Endothelial cell of umbilical vein (primary cell): ENCODE measurements at places on chromosomes 3 and 15. TPM values are rescaled to one million over a fixed set of nuclear protein-coding genes. Genes with fewer than 3 reads are reported as not detected.
A peak's percentile ranks its signal among the peaks of the same experiment; 100 is the strongest.

MUSTN1 gene
- 1.1 TPM in 2 replicates for polyA plus RNA-seq

ECE2 gene
- polyA plus RNA-seq, result not detected in 2 replicates

GRCh38 chr15:95669146-95669922 is 661.2 kb upstream of the NR2F2 start:
- peak; percentile 79 for DNase-seq

GRCh38 chr3:39668420-39668819 is 141.0 kb upstream of the MYRIP start:
- DNase-seq, result peak; percentile 60

IQCH gene
- polyA plus RNA-seq, result 0.16 and 0.29 TPM in 2 replicates

- DNase-seq, result no peak
These were observed 49.8 kb downstream of the DCLK3 start for GRCh38 chr3:36714343-36715086.

ANKRD34C gene
- polyA plus RNA-seq, result not detected in 2 replicates

DNA sequence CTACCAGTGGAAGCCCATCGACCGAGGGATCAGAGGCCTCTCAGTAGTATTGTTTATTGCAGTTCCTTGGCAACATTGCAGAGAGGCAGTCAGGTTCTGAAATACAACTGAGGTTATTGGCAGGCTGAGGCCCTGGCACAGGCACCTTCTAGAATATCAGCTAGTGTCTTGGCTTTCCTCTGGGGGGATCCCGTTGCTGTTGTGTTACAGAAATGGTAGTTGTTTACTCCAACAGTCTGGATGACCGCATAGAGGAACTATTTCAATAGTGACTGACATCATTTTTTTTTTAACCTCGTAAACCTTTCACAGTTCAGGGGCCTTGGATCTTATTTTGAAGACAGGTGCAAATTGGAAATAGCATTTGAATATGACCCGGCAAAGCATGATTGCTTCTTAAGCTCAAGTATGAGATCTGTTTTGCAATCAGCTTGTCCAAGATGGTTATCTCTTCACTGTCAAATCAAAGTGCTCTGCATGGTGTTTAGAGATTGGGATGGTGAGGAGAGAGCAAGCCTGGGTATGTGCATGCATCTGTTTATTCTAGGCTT is 63.9 kb downstream of the PGPEP1L start:
- no peak for DNase-seq

GRCh38 chr3:127651516-127652172 is 21.1 kb upstream of the ABTB1 start:
- DNase-seq, result no peak

ROPN1 gene
- polyA plus RNA-seq, result not detected in 2 replicates

DNA sequence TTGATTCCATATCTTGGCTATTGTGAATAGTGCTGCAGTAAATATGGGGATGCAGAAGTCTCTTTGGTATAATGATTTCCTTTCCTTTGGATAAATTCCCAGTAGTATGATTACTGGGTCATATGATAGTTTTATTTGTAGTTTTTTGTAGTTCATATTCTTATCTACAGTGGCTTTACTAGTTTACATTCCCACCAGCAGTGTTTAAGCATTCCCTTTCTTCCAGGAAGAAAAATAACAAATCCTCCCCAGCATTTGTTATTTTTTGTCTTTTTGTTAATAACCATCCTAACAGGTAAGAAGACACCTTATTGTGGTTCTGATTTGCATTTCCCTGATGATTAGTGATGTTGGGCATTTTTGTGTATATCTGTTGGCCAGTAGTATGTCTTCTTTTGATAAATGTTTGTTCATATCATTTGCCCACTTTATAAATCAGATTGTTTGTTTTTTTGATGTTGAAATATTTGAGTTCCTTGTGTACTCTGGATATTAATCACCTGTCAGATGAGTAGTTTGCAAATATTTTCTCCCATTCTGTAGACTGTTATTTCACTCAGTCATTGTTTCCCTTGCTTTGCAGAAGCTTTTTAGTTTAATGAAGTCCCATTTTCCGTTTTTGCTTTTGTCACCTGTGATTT is 163.3 kb upstream of the THRB start:
- DNase-seq, result no peak

ATP2B2 gene
- polyA plus RNA-seq, result not detected in 2 replicates

MAPKBP1 gene
- 12.3 and 12.7 TPM in 2 replicates for polyA plus RNA-seq

DNA sequence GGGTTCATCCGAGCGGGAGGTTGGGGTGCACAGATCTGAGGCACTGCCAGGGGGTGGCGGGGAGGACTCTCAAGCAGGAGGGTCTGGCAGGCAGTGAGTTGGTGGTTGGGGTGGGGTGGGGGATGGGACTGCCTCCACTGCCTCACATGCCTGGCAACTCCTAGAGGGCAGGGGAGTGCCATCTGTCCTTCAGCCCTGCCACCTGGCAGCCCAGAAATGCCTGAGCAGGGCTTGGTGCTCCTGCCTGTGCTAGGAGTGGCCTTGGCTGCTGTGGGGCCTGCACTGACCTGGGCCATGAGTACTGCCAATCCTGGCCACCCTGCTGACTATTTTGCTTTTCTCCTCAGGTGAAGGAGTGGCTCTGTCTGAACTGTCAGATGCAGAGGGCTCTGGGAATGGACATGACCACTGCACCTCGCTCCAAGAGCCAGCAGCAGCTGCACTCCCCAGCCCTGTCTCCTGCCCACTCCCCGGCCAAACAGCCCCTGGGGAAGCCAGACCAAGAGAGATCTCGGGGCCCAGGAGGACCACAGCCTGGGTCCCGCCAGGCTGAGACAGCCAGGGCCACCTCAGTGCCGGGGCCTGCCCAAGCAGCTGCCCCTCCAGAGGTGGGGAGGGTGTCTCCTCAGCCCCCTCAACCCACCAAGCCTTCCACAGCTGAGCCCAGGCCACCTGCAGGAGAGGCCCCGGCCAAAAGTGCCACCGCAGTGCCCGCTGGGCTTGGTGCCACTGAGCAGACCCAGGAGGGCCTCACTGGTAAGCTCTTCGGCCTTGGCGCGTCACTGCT is 32.0 kb upstream of the APEH start:
- DNase-seq, result no peak

DNA sequence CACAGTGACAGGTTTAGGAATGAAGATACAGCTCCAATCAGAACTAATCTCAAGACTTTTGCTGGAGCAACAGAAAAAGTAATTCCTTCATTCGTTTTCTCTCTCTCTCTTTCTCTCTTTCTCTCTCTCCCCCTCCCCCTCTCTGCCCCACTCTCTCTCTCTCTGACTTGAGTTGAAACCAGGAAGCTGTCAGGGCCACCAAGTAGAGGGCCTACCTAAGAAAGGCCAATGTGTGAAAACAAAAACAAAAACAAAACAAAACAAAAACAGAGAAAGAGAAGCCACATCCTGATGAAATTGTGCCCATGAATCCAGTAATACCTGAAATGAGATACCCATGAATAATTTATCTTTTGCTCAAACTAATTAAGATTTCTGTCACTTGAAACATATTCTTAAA is 72.9 kb downstream of the ATP8B4 start:
- DNase-seq, result no peak

ZNF660 gene
- polyA plus RNA-seq, result 0.38 and 0.44 TPM in 2 replicates

GRCh38 chr3:1263121-1263520 is 170.3 kb downstream of the CNTN6 start:
- no peak for DNase-seq

DNA sequence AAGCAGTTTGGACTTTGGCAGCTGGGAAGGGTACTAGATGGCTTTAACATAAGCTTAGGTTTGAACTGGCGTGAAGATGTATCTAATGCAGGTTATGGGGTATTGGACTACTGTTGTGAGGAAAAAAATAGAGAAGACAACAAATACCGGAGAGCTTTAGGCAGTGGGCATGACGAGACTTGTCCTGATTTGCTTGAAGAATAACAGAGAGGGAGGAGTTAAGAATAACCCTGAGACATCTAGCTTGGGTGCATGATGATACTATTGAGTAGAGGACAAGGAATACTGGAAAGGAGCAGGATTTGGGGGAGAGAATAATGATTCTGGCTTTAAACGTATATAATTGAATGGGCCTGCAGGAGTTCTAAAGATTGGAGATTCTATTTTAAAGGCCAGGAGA is 249.5 kb upstream of the AZI2 start:
- no peak for DNase-seq

DNA sequence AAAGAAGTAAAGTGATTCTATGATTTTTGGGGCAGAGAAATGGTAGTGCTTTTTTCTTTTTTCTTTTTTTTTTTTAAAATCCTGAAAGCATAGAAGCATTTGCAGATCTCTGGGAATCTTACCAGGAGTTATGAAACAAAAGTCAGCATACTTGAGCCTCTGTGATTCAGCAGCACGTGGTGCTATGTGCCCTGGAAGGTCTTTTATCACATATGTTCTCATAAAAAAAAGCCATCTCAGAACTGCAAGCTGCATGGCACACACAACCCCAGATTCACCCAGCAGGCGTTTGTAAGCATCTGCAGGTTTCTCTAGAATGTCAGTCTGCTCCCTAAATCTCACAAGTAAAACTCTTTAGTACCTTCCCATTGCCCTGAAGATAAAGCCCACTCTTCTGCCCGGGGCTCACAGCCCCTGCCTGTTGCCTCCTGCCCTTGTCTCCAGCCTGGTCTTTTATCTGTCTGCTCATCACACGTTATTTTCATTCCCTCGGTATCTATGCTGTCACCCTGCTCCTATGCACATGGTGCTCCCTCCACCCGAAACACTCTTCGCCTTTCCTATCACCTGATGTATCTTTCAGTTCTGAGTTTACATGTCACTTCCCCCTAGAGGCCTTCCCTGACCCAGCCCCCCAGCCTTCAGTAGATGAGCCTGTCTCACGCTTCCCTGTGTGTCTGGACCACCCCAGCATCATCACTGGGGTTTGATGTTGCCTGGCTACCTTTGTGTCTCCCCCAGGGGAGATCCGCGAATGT is 72.4 kb downstream of the CHDH start:
- DNase-seq, result no peak
